ENCODE measurements at places on chromosomes 6 and 20.

- no peak for DNase-seq
Observed at GRCh38 chr6:140017470-140017869, 643.0 kb upstream of the CITED2 start.

- no peak for DNase-seq
Observed at GRCh38 chr6:25384967-25385366, 105.8 kb downstream of the CARMIL1 start.

- DNase-seq = no peak
Observed at GRCh38 chr6:170125456-170126300, 165.2 kb downstream of the DLL1 start.

- DNase-seq = no peak
Observed at GRCh38 chr20:48603116-48603818, 224.5 kb downstream of the PREX1 start.

- DNase-seq = no peak
Observed at GRCh38 chr20:54368570-54368969, 106.8 kb upstream of the DOK5 start.

DNA sequence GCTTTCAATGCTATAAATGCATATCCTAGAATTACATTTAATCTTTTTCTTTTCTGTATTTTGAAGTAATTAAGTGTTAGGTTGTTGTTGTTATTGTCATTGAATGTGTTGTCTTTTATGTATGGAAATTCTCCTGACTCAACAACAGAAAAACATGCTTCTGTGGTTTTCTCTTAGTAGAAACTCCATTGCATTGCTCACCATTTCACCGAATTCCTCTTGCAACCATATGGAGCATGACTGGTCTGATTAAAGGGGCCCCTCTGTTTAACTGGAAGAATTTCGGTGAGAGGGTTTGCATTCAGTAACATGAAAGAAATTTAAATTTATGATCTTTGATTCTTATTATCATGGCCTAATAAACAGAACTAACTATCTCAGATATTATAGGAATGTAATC, 454.3 kb upstream of the JARID2 start:
- no peak for DNase-seq

DNA sequence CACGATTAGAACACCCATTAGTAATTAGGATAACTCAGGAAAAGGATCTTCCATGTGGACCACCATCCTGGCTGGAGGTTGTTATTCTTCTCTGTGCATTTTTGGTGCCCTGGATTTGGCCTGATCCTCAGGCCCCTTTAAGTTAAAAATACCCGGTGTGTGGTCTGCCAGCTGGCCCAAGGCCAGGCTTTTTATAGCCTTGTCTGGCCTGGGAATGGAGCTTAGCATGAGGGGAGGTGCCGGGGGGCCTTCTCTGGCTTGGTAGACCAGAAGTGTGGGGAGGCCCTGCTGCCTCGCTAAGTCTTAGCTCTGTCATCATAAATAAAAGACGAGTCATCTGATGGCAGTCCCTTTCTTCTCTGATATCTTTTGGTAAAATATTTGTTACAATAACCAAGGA, 71.4 kb downstream of the ARID1B start:
- DNase-seq = peak; percentile 74

DNA sequence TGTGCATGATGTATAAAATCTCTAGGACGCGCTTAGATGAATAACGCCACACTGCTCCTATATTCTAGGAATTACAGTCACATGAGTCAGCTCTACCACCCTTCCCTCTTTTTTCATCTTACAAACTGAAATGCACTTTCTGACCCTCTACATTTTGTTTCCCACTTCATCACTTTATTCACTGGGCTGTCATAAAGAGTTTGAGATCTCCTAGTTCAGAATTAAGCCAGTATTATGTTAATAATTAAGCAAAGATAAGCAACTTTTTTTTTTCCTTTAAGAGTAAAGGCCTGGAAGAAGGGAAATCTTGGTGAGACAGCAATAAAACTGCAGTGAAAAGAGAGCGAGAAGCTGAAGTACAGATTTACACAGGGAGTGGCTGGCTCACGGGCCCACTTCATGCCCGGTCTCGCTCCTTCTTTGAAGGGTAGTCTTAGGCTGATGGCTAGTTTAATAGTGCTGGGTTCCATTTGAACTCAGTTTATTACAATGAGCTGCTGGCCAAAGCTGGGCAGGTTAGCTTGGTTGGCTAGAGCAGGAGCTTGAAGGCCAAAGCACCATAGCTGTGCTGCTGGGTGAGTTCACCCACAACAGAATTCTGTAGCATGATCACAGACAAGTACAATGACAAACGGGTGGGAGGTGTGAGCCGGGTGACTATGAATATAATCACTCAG, 110.6 kb downstream of the MAP7 start:
- no peak for DNase-seq

DNA sequence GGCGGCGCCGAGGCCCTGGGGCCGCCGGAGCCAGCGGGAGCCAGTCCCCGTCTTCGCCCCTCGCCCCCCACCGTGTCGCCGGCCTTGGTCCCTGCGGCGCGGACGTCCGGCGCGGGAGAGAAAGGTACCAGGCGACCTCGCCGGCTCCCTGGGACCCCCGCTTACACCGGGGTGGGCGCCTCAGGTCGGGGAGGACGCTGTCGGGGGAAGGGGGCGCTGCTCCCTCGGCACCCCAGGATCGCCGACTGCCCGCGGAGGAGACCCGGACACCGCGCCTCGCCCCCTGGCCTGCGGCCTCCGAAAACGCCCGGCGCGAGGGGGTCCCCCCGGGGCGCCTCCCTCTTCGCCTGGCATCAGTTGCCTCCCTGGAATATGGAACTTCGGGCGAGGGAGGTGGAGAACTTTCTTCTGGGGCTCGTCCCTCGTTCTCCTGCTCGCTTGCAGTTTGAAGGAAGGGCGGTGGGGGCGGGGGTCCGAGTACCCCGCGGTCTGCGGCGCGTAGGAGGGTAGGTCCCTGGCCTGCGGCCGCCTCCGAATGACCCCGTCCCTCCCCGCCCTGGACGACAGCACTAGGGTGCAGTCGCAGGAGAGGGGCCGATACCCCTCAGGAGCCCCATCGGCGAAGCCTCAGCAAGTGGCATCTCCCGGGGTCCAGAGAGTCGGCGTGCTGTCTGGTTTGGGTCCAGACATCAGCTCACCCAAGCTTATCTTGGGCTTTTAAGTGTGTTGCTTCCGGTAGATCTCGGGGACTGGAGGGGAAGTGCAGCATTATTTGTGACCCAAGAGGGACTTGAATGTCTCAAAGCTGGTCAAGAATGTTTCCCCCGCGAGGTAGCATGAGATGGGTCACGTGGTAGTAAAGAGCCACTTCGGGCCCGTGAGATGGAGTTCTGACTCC, 549 bp downstream of the ANKRD6 start:
- no peak for DNase-seq

DNA sequence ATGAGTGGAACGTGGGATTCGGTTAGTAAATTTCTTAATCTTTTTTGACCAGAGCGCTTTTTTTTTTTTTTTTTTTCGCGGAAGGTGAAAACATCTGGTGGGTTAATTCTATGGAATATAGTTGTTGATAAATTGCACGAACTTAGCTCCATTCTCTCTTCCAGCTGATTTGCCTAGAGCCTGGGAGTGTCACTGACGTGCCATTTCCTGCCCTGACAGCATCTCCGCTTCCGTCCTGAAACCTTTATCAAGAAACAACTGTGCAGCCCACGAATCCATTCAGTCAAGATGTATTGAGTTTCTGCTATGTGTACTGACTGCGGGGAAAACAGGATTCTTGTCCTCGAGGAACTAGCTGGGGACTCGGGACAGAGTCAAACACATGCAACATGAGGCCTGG, 59.5 kb upstream of the TGM3 start:
- DNase-seq = peak; percentile 33

DNA sequence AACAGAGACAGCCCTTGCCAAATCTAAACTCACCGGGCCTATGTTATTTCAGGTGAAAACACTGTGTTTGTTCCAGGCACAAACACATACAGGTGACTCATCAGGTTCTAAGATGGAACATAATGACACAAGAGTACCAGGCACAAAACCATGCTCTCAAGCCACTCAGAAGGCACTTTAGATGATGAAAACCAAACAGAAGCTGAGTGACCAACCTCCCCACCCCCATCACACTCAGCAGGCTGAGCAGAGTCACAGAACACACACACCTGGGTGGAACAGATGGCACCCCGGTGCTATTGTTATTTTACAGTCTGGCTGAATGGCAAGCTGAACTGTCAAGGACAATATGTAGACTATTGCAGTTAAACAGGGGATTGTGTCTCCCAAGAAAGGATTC, 20.6 kb upstream of the NKX2-2 start:
- DNase-seq = no peak

- no peak for DNase-seq
Observed at GRCh38 chr6:27693766-27694546, 218.2 kb downstream of the OR2B2 start.

DNA sequence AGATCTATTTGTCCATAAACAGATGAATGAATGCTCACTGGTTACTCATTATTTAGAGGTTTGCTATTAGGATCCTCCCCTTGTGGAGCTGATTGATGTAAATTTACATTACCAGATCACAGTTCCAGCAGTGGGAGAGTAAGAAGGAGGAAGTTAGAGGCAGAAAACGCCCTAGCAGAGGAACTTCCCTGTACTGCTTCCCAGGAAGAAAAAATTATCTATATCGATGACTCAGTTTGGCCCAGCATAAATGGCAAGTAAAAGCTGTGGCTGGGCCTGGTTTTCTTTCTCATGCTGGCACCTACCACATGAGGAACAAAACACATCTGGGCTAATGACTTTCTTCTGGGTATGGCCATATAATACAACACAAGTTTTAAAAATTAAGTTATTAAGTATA, 35.7 kb downstream of the DNAAF9 start:
- no peak for DNase-seq

DNA sequence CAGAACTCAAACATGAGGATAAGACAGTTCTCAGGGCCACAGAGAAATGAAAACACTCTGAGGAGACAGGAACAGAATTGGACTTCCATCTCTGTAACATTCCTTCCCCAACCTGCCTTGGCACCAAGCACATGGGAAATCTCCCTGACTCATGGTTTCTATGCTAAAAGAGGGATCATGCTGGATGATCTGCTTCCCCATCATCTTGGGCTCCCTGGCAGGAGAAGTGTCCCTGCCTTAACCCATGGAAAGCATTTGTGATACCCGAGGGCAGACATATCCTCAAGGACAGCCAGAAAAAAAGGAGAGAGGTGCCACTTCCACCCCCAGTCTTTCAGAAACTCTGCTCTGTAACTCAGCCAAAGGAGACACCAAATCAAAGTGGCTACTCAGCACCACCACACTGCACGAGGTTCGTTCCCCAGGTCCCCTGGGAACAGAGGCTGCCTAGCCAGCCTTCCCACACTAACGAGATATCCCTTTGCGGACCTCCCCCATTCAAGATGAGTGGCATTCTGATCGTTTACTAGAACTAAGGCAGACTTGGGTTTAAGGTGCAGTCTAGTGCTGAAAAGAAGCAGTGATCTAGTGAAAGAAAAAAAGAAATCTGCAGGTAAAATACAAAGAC, 34.8 kb downstream of the BLOC1S5 start:
- DNase-seq = peak; percentile 34

DNA sequence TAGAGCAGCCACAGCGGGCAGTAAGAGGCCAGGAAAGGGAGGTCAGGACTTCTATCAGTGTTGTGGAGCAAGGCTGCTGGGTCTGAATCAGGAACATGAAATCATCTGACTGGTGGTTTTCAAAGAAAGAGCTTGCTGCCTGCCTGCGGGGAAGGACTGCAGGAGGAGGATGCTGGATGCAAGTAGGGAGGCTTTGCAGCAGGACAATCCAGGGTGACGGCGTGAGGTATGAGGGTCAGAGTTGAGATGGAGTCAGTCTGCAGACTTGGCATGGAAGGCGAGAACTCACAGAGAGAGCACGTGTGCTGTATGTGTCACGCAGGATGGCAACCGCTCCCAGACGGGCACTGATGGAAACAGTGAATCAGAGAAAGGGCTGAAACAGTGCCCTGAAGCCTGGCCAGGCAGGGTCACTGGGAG, 59.2 kb upstream of the CD93 start:
- DNase-seq = peak; percentile 90

DNA sequence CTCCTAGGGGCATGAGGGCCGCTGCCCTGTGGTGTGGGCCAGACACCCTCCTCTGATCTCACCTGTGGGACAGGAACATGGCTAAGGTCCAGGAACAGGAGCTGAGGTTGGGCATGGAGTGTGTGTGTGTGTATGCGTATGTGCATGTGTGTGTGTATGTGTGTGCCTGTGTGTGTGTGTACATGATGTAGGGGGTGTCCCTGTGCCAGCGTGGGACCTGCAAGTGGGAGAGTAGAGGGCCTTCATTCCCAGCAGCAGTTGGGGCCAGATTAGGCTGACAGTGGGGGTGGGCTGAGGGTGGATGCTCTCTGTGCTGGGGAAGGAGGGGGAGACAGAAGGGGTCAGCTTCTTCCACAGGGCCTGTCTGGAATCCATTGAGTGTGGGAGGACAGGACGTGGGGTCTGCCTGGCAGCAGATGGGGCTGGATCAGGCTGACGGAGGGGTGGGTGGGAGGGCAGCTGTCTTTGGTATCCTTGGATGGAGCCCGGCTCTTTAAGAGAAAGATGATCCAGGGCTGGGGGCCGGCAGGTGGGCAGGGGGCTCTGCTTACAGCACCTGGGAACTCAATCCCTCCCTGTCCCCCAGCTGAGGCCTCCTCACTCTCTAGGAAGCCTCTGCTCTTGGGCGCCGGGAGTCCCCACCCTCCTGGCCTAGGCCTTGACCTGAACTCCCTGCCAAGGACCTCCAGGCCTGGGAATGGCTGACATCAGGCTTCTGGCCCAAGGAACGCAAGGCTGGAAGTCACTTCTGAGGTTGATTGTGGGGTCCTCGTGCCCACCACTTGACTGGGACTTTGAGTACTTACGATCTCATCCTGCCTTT, 44.0 kb downstream of the SPDEF start:
- no peak for DNase-seq

- peak; percentile 87 for DNase-seq
Observed at GRCh38 chr6:129644567-129645015, 65.4 kb downstream of the ARHGAP18 start.

- DNase-seq = no peak
Observed at GRCh38 chr20:64067733-64068307, 4.8 kb downstream of the TCEA2 start.

- no peak for DNase-seq
Observed at GRCh38 chr6:142240179-142240578, 61.6 kb upstream of the ADGRG6 start.

DNA sequence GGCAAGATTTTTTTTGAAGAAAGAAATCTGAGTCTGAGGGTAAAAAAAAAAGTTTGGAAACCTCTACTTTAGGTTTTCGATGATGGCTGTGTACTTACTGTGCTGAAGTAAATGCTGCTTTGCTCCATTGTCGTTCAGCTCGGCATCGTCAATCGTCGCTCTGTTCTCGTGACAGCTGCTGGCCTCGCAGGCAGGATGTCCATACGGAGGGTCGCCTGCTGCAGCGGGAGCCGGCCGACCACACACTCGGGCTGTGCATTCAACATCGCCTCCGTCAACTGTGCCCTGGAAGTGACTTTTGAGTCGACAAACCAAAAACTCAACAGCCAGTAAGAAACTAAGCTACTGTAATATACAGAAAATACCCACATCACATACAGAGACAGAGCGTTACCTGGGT, 53.1 kb upstream of the SMOC2 start:
- DNase-seq = no peak

- DNase-seq = peak; percentile 48
Observed at GRCh38 chr6:148955441-148955840, 208.6 kb downstream of the UST start.

All from lung microvascular endothelial cell (primary cell).